Neural crest cell (in vitro differentiated cells): ENCODE measurements at places on chromosomes 16 and 17. TPM values are rescaled to one million over a fixed set of nuclear protein-coding genes. Genes with fewer than 3 reads are reported as not detected.

DNA sequence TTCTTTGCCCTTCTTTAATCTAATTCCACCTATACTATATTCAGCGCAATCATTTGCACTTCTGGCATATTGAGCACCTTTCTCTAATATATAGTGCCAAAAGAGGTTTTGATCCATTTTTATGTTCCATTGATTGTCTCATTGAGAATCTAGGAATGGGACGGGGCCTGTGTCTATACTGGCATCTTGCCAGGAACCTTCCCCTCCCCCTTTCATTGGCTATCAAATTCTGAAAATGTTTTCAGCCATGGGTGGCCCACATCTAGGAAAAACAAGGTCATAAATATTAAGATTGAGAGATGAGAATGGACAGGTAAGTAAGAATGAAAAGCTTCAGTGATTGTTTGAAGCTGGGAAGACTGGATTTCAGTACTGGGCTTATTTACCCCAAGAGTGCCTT, 159.9 kb downstream of the FTO start:
- peaks cover 8% of the 10 kb centered on the region for H3K36me3 ChIP-seq
- no peak overlapping the region for H3K27ac ChIP-seq
- no peaks in the 10 kb centered on the region for H3K27me3 ChIP-seq
- no peak overlapping the region for H3K4me3 ChIP-seq

The MT1E gene
- total RNA-seq, result 0.49 and 0.59 TPM in 2 replicates

GRCh38 chr16:55490301-55490700, 11.3 kb downstream of the MMP2 start:
- no peak for DNase-seq
- H3K27ac ChIP-seq, result no peak overlapping the region

- H3K36me3 ChIP-seq, result peaks cover 9% of the 10 kb centered on the region
- no peaks in the 10 kb centered on the region for H3K27me3 ChIP-seq
- H3K27ac ChIP-seq, result no peak overlapping the region
- H3K4me1 ChIP-seq, result no peaks in the 10 kb centered on the region
- no peak overlapping the region for H3K4me3 ChIP-seq
These were observed 23.6 kb downstream of the TANGO6 start for GRCh38 chr16:68866933-68867332.

DNA sequence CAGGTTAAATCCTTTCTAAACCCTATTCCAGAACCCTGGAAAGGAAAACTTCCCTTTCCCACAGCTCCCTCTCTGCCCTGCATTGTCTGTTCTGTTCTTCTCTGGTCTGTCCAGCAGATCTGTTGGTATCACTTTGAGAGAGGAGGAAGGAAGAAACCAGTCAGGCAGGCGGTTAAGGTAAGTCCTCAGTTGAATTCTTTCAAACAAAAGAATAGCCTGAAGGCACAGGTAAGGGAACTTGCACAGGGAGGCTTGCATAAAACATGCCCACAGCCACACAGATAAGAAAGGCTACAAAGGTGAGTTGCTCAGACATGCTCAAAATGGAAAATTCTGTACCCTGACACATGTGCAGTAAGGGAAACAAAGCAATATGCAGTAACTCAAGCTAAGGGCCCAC, 595.7 kb upstream of the CDH5 start:
- H3K4me3 ChIP-seq, result no peak overlapping the region
- H3K27me3 ChIP-seq, result no peaks in the 10 kb centered on the region
- peaks cover 30% of the 10 kb centered on the region for H3K4me1 ChIP-seq
- DNase-seq, result no peak
- peaks cover 4% of the 10 kb centered on the region for H3K36me3 ChIP-seq

DNA sequence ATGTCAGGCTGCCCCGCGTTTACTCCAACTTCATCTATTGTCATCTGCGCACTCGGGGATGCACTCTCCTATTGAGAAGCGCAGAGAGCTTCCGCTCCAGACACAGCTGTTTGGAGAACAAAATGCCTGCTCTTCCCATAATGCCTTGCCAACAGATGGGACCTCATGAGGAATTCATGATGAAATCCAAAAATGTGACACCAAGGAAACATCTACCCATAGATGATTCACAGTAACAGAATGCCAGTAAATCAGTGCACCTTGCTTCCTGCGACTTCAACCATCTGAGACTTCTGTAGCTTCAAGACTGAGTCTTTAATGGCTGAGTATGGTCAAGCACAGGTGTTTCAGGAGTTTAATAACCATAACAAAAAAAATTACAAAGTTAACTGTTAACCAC, 1144.9 kb upstream of the GOT2 start:
- DNase-seq, result no peak
- H3K27me3 ChIP-seq, result no peaks in the 10 kb centered on the region
- no peak overlapping the region for H3K27ac ChIP-seq
- H3K36me3 ChIP-seq, result no peaks in the 10 kb centered on the region
- no peak overlapping the region for H3K4me3 ChIP-seq
- H3K4me1 ChIP-seq, result no peaks in the 10 kb centered on the region

The OTOP2 gene
- total RNA-seq, result not detected in 2 replicates

The CDH13 gene
- 1.1 and 1.4 TPM in 2 replicates for total RNA-seq

The PPY gene
- total RNA-seq, result not detected in 2 replicates

- peaks cover 37% of the 10 kb centered on the region for H3K4me1 ChIP-seq
- no peak for DNase-seq
- H3K36me3 ChIP-seq, result no peaks in the 10 kb centered on the region
- H3K27ac ChIP-seq, result no peak overlapping the region
- no peak overlapping the region for H3K4me3 ChIP-seq
- peaks cover 66% of the 10 kb centered on the region for H3K27me3 ChIP-seq
These were observed 112.0 kb upstream of the DNAH9 start for GRCh38 chr17:11486101-11486867.

DNA sequence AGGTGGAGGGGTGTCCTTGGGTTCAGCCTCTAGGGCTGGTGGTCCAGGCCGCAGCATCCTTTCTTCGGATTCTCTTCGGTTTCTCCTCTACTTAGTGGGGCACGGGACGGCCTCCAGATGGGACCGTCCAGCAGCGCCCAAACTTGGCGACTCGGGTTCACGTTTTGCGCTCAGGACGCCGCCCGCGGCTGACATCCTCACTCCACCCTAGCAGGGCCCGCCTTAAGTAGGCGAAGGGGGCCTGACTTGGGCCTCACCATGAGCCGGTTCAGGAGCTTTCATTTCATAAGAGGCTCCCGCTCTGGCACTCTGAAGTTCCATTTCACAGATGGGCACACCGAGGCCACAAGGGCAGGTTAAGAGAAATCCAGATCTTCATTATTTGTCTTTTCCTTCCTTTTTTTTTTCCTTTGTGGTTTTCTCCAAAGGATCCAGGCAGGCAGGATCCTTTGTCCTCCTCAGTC, 141.2 kb downstream of the SEC14L1 start:
- peaks cover 14% of the 10 kb centered on the region for H3K4me1 ChIP-seq
- no peaks in the 10 kb centered on the region for H3K36me3 ChIP-seq
- H3K27ac ChIP-seq, result no peak overlapping the region
- H3K4me3 ChIP-seq, result peak overlapping the region; percentile 81
- DNase-seq, result no peak

The KRT12 gene
- not detected in 2 replicates for total RNA-seq

DNA sequence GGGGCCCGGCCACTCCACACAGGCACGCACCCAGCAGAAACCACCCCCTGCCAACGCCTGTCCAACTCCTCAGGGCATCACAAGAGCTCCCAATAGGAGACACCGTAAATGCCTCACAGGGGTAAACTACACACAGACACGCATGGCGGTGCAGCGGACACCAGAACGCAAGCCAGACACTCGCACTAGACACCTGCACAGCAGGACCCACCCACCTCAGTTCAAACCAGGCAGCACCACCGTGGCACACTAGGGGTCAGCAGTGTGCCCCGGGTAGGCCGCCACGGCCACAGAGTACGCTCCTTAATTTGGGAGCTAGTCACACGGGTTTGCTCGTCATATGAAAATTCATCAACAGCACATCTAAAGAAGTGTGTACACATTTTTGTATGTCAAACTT, 3.4 kb downstream of the SLC38A10 start:
- peak; percentile 50 for DNase-seq
- no peaks in the 10 kb centered on the region for H3K27me3 ChIP-seq
- peaks cover 22% of the 10 kb centered on the region for H3K4me1 ChIP-seq
- H3K4me3 ChIP-seq, result peak overlapping the region; percentile 78
- peak overlapping the region; percentile 37 for H3K27ac ChIP-seq

The EPN3 gene
- total RNA-seq, result 0.11 TPM in 1 of 2 replicates, not detected in the other

The ABCA5 gene
- 7.6 and 8.3 TPM in 2 replicates for total RNA-seq

GRCh38 chr16:78396046-78396445, 296.6 kb downstream of the WWOX start:
- H3K4me3 ChIP-seq, result no peak overlapping the region
- H3K36me3 ChIP-seq, result peaks cover 26% of the 10 kb centered on the region
- H3K27me3 ChIP-seq, result no peaks in the 10 kb centered on the region
- H3K4me1 ChIP-seq, result no peaks in the 10 kb centered on the region
- DNase-seq, result no peak

The FBXL19 gene
- total RNA-seq, result 78.1 and 84.7 TPM in 2 replicates

- peak overlapping the region; percentile 58 for H3K27ac ChIP-seq
- no peaks in the 10 kb centered on the region for H3K36me3 ChIP-seq
- H3K4me1 ChIP-seq, result no peaks in the 10 kb centered on the region
These were observed 15.8 kb upstream of the CCL5 start for GRCh38 chr17:35895636-35896587.

- no peaks in the 10 kb centered on the region for H3K4me1 ChIP-seq
- DNase-seq, result no peak
- no peaks in the 10 kb centered on the region for H3K27me3 ChIP-seq
- H3K36me3 ChIP-seq, result no peaks in the 10 kb centered on the region
These were observed 2.4 kb upstream of the PERCC1 start for GRCh38 chr16:1428511-1428910.

GRCh38 chr16:69273009-69273408, 38.1 kb upstream of the VPS4A start:
- no peak for DNase-seq
- H3K4me1 ChIP-seq, result no peaks in the 10 kb centered on the region
- H3K27ac ChIP-seq, result no peak overlapping the region
- H3K27me3 ChIP-seq, result no peaks in the 10 kb centered on the region
- H3K36me3 ChIP-seq, result peaks cover 19% of the 10 kb centered on the region

The ABCA6 gene
- 0.16 TPM in 1 of 2 replicates, not detected in the other for total RNA-seq

DNA sequence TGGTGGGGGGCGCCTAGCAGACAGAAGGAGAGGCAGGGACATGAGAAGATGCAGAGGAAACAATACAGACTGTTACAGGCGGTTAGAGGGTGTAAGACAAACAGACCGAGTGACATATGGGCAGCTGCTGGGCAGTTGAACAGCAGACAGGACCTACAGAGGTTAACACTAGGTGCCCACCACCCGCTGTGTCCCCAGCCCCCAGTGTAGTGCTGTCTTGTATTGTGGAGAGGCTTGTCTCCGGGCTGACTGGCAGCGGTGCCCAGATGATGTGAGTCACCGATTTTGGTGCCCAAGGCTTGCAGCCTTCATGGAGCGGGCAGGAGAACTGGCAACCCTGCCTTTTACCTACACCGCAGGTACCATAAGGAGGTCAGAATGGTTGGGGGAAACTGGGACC, 2.4 kb upstream of the CXCL16 start:
- no peak overlapping the region for H3K27ac ChIP-seq
- H3K4me1 ChIP-seq, result peaks cover 21% of the 10 kb centered on the region
- DNase-seq, result no peak
- peaks cover 92% of the 10 kb centered on the region for H3K27me3 ChIP-seq
- H3K4me3 ChIP-seq, result no peak overlapping the region
- H3K36me3 ChIP-seq, result no peaks in the 10 kb centered on the region

GRCh38 chr17:27481327-27481726, 25.1 kb downstream of the KSR1 start:
- H3K4me1 ChIP-seq, result no peaks in the 10 kb centered on the region
- H3K27me3 ChIP-seq, result no peaks in the 10 kb centered on the region
- DNase-seq, result no peak
- H3K36me3 ChIP-seq, result no peaks in the 10 kb centered on the region
- H3K27ac ChIP-seq, result no peak overlapping the region
- H3K4me3 ChIP-seq, result no peak overlapping the region

- no peak overlapping the region for H3K4me3 ChIP-seq
- DNase-seq, result no peak
- no peaks in the 10 kb centered on the region for H3K36me3 ChIP-seq
These were observed 38.4 kb downstream of the PTRH2 start for GRCh38 chr17:59668816-59669215.

DNA sequence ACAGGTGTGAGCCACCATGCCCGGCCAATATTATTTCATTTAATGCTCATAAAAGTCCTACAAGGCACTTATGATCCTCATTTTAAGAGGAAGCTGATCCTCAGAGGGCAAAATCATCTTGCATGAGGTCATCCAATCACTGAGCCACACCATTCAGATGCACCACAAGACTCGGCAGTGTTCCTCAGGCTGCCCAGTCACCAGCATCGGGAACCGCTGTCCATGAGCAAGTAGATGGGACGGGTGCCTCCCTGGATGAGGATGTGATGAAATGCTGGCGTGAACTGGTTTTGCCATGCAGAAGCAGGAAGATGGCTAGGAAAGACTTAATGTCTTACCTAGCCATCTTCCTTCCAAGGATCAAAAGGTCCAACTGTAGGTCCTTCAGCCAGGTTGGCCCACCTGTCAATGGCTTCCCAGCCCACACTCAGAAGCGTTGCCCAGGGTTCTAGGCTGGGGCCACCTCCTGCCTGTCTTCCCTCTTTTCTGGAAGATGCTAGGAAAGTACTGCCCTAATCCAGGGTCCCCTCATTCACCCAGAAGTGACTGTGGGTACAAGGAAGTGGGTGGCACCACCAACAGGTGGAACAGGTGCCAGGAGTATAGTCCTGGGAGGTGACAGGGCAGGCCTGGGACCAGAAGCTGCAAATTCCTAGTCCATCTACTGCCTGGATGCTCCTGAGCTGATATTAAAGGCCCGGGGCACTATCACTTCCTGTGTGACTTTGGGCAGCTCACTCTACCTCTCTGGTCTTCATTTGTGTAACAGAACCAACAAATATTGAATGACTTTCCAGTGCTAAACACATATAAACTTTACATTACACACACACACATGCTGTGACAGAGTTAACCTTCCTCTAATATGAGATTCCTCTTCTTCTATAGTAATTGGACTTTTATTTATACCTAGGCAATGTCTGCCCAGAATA, 32.2 kb upstream of the CRYBA1 start:
- peaks cover 24% of the 10 kb centered on the region for H3K4me1 ChIP-seq
- H3K36me3 ChIP-seq, result no peaks in the 10 kb centered on the region
- no peak overlapping the region for H3K4me3 ChIP-seq

GRCh38 chr17:29043539-29044145, 701 bp downstream of the PIPOX start:
- no peaks in the 10 kb centered on the region for H3K36me3 ChIP-seq
- H3K4me3 ChIP-seq, result no peak overlapping the region
- H3K4me1 ChIP-seq, result peaks cover 60% of the 10 kb centered on the region
- H3K27ac ChIP-seq, result no peak overlapping the region
- DNase-seq, result no peak

GRCh38 chr17:14317383-14317782, 16.5 kb downstream of the HS3ST3B1 start:
- peaks cover 82% of the 10 kb centered on the region for H3K4me1 ChIP-seq
- H3K36me3 ChIP-seq, result peaks cover 16% of the 10 kb centered on the region
- H3K27me3 ChIP-seq, result no peaks in the 10 kb centered on the region
